ENCODE measurements at places on chromosomes 4 and X.

DNA sequence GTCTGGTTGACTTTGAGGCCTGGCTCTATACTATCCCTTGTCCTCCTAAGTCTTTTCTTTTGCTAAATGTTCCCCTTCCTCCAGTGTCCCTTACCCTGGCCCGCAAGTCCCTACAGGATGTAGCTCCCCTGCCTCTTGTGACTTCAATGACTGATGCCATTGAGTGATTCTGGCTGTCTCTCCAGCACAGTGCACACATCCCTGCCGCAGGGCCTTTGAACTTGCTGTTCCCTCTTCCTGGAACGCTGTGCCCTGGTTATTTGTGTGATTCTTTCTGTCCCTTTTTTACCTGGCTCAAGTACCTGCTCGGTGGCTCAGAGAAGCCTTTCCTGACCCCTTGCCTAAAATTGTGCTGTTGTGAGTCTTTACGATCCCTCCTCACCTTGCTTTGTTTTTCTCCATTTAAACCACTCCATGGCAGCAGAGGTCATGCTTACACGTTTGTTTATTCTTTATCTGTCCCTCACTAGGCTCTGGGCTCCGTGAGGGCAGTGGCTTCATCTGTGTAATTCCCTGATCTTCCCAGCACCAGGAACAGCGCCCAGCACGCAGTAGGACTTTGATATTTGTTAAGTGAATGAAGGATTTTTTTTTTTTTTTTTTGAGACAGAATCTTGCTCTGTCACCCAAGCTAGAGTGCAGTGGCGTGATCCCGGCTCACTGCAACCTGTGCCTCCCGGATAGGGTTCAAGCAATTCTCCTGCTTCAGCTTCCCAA, 17.6 kb downstream of the MSX1 start:
- no peak for DNase-seq

GRCh38 chrX:39855748-39856129, 242.0 kb downstream of the BCOR start:
- DNase-seq: peak; percentile 45

DNA sequence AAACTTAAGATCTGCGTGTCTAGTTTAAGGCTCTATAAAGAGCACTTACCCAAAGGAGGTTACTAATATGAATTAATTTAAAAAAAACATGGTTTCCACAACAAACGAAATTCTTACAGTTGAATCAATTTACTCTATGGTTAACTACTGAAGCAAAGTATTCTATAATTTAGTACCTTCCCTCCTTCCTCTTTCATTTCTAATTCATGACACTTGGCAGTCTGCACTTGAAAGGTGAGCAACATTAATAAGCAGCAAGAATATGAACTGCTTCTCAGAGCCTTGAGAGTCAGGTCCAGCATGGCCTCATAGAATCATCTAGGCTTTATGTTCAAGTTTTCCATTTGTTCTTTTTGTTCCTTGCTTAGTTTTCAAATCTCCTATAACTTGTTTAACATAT, 42.7 kb downstream of the TAPT1 start:
- no peak for DNase-seq

DNA sequence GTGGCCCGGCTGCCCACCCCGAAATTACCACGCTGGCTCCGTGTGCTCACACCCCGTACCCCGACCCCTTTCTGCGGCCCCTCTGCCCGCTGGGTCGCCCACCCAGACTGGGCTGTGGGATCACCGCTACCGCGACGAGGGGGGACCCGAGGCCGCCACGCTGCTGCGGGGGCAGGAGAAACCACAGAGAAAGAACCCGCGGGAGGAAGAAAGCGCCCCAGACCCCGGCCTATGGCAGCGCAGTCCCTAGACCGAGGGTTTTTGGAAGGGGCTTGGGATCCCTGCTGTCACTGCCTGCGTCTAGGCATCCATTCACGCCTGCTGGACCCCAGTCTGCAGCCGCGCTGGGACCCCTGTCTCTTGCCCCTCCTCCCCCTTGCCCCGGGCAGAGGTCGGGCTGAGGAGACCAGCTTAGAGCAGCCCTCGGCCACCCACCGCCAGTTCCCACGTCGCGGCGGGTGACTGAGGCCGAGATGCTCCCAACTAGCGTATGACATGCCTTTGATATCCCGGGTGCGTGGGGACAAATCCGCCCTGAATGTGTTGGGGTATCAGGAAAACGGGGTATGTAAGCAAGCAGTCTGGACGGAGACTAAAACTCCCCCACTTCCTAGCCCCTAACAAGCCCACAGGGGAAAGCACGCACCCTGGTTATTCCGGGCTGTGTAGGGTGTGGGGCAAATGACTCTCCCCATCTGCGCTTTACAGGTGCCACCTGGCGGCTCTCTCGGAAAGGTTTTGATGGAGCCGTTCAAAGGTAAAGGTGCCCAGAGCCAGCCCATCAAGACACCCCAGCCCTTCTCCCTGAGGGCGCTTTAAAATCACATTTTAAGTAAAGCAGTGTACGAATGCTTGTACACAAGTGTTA, 862 bp upstream of the INPP4B start:
- peak; percentile 44 for DNase-seq

DNA sequence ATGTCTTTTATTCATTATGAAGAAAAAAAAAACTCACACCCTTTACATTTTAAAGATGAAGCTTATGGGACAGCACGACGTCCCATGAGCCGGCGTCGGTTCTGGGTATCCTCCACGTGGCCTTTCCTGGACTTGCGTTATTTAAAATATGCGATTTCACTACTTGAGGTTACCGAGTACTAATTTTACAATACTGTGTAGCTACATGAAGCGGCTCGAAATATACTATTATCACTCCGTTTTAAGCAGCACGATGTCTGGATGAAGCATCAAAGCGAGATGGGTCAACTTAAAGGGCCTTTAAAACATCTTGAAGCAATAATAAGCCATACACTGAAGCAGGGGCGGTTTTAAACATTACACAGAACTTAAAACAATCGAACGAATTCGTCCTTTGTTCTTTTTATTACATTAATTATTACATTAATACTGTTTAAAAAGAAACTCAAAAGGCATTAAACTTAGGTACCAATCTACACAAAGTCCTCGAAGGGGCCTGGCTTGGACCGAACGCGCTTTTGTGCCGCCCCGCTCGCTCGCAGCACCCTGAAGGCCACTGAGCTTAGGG, 1.4 kb upstream of the KLF3 start:
- DNase-seq: no peak

- DNase-seq: no peak
Observed at GRCh38 chr4:4631150-4631549, 89.3 kb upstream of the STX18 start.

DNA sequence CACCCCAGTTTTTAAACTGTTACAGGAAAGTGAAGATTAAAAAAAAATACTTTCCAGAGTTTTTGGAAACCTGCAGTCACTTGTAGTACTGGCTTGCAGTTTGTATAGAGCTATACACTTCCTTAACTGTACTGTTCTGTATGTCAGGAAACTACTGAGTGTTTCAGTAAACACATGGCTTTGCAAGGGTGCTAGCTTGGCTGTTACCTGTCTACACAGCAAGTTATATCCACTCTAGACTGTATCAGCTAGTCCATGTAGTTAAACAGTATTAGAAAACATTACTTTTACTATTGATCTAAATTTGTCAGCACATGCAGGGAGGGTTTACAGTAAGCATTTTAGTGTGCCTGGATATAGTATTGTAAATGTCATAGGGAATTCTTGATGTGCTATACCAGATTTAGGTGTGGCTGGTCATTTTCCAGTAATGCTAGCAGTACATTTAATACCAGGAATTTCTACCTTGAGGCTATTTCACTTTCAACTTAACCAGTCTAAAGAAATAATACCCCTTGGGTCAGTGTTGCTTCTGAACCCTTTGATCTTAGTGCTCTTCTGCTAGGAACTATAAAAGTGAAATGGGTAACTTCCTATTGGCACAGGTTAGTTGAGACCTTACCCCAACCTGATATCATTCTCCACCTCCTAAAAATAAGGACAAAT, 192.3 kb upstream of the ANKRD50 start:
- no peak for DNase-seq

DNA sequence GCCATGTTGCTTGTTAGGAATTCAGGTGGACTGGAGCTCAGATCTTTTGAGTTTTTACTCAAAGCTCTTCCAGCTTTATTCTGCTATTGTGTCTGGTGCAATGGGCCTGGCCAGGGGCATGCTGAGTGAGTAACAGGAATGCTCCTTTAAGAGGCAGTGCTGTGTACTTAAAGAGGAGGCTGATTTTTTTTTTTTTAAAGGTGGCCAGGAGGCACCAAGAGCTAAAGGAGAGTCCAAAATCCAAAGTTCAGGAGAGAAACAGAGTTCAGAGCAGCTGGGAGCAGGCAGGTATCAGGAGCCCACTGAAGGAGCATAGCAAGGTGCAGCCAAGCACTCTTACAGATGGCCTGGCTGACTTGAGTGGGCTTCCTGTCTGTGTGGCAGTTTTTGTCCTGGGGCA, 178.7 kb downstream of the FMR1NB start:
- no peak for DNase-seq

DNA sequence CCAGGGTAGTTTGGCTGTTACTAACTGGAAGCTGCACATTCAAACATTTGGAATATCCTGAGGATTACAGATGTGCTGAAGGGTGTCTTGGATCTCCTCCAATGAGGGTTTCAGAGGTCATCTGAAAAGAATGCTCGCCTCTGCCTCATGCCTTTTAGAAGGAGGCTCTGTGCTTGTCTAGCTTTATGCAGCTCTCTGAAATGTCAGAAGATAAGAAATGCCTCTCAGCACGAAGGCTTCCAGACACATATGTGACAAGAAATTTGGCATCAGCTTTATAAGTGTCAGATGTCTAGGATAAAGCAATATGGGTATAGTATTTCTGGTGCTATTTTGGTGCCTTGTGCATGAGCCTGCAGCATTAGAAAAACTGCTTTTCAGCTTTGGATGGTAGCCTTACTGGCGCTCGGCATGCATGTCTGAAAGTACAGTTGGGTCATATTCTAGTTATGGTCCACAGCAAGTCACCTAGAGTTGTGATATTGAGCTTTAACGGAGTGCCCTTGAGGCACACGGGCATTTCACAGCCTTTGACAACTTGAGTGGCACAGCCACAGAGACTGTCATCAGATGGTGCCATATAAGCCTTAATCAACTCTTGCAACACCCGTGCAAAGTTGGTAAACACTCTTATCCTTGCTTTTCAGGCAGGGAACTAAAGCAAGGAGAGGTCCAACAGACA, 70.8 kb upstream of the PGRMC2 start:
- no peak for DNase-seq

DNA sequence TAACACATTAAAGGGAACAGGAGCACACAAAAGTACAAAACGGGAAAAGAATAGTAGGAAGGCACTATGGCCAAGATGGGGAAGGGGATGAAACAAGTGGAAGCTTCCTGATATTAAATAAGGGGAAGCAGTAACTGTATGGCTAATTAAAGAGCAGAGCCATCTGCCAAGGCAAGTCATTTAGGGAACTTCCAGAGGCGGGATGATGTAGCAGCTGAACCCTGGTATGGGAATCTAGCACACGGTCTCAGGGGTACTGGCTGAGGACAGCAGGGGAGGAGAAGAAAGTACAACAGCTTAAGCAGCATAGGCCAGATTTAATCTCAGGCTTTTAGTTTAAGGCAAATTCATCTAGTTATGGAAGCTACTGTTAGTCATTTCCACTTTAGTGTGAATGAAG, 59.1 kb downstream of the IGFBP7 start:
- DNase-seq: no peak

DNA sequence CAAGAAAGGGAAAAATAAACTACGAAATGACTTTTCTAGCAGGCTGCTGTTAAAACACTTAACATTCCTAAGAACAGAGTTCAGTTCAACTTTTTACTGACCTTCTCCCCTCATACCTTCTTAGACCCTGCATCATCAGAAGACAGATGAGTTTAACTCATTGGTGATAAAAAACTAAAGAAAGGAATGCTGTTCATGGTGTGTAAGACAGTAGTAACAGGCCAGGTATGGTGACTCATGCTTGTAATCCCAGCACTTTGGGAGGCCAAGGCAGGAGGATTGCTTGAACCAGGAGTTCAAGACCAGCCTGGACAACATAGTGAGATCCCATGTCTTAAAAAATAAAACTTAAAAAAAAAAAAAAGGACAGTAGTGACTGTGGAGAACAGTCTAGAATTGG, 16.2 kb downstream of the RBM47 start:
- no peak for DNase-seq

DNA sequence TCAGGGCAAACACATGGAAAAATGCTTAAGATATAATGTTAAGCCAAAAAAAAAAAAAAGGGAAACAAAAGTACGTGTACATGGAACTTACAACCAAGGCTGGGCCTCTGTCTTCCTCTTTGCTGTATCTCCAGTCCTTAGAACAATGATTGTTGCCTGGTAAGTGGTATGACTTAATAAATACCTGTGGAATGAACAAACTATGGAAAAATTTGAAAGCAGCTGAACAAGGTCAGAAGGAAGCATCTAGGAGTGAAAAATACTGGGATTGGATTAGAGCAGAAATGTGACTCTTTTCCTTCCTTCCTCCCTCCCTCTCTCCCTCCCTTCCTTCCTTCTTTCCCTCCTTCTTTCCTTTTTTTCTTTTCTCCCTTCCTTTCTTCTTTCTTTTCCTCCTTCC, 54.2 kb upstream of the SMIM10 start:
- DNase-seq: no peak

DNA sequence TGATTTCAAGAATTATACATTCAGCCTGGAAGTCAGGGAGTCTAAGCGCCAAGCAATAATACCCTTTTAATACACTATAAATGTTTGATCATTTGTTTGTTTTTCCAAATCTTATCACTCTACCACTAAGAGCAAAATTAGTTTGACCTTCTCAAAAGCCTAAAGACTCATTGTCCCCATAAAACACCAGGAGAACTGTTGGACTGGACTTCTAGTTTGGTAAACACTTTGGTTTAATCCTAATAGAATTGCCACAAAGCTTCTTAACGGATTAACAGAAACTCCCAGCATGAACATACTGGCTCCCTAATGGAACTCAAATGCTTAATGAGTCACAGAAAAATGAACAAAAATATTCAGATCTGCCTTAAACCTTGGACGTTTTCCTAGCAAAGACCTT, 34.9 kb downstream of the SYTL5 start:
- DNase-seq: no peak

DNA sequence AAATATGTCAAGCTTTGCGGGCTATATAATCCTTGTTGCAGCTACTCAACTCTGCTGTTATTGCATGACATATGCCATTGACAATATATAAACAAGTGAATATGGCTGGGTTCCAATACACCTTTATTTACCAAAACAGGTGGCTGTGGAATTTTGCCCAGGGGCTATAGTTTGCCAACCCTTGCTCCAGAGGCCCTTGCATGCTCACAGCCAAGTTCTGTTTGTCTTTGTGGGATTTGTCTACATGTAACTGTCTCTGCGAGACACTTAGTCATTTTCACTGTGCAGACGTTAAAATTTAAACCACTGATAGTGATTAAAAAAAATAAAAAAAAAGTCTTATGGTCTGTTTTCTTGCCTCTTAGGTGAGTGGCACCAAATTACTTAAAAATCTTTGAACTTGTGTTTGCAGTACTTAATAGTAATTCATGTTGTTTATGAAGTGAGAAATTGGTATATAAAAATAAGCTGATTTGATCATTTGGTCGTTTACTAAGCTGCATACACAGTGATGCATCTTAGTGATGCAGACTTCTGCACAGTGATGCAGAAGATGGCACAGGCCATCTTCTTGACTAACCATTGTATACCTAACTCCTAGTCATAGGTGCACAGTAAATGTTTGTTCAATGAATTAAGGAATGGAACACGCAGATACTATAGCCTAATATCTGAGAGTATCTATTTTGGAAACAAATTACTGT, 170.9 kb downstream of the FRMPD4 start:
- DNase-seq: no peak

Data from activated naive CD4-positive, alpha-beta T cell (primary cell).